Panc1 (cell line): ENCODE measurements at places on chromosomes 12 and 14. TPM values are rescaled to one million over a fixed set of nuclear protein-coding genes. Genes with fewer than 3 reads are reported as not detected.

Gene CIROP
- total RNA-seq, result not detected

- no peak for DNase-seq
Measured at GRCh38 chr14:99887407-99887806, 94.2 kb downstream of the EML1 start.

GRCh38 chr12:65720136-65721130 lies 103.8 kb upstream of the HMGA2 start:
- DNase-seq, result no peak

Gene RIPK3
- not detected for total RNA-seq

DNA sequence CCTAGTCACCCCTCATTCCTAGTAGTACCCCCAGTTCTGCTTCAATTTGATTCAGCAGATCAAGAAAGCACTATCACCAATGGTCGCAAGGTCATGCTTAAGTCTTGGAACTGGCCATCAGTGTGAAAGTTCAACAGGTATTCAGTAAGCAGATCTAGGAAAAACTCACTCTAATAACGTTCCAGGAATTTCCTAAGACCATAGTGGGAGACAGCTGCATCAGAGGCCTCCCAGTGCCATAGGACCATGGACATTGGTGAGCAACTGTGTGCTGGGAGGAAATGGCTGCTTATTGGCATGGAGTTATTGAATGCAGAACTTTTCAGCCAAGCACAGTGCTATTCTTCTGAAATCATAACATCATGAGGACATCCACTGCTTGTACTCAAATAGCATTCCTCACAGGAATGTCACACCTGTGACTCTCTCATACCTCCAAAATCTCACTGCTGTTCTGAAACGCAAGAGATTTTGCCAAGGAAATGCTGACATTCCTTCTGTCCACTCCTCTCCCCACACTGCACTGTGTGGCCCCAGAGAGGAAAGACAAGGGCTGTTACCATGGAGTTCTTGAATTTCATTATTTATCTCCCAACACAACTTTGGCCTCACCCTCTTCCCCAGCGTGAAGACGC lies 30.9 kb upstream of the MDM2 start:
- no peak for DNase-seq

- DNase-seq, result no peak
Measured at GRCh38 chr12:64083285-64084210, 138.5 kb downstream of the KICS2 start.

GRCh38 chr12:126547905-126548304 lies 1482.7 kb downstream of the AACS start:
- DNase-seq, result no peak

GRCh38 chr14:104138718-104139459 lies 502 bp downstream of the KIF26A start:
- DNase-seq, result no peak

Gene E2F7
- 13.1 TPM for total RNA-seq
